ENCODE measurements at places on chromosomes 12 and 14.
A peak's percentile ranks its signal among the peaks of the same experiment; 100 is the strongest.

- DNase-seq: no peak
These were observed 5.8 kb downstream of the NFE2 start for GRCh38 chr12:54294953-54295566.

- peak; percentile 71 for DNase-seq
These were observed 2.5 kb downstream of the NUAK1 start for GRCh38 chr12:106136263-106136662.

GRCh38 chr14:95294834-95295599 is 24.7 kb downstream of the CLMN start:
- DNase-seq: no peak

- DNase-seq: no peak
These were observed 60.9 kb upstream of the FZD10 start for GRCh38 chr12:130101370-130101769.

GRCh38 chr12:111186347-111186746 is 182.5 kb downstream of the PHETA1 start:
- no peak for DNase-seq

DNA sequence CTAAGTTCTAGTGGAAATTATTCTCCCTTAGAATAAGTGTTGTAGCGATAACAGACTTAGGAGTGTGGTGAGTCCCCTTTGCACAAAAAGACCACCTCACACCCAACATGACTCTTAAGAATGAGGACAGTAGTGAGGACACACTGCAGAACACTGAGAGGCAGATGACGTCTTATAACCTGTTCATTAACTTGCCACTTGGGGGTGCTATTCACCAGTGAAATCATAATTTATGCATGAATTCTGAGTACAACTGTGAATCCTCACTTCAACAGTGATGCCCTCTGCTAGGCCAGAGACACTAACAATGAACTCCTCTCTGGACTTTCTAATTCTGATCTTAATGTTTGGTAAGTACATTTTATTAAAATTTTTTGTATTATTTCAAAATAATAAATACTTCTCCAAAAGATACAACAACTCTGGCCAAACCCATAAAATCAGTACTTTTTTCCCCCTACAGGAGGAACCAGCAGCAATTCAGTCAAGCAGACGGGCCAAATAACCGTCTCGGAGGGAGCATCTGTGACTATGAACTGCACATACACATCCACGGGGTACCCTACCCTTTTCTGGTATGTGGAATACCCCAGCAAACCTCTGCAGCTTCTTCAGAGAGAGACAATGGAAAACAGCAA is 274.7 kb downstream of the DAD1 start:
- DNase-seq: no peak

GRCh38 chr12:120539303-120539702 is 5.1 kb downstream of the RNF10 start:
- DNase-seq: no peak

DNA sequence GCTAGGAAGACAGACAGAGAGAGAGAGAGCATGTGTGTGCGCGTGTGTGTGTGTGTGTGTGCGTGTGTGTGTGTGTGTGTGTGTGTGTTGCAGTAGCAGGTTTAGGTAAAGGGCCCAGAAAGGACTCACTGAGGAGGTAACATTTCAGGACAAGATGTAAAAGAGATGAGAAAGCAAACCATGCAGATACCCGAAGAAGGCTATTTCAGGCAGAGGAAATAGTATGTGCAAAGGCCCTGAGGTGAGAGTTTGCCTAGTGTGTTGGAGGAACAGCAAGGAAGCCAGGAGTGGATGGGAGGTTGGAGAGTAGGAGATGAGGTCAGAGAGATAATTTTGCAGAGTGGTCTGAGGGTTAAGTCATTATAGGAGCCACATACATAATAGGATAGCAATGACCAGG is 754.3 kb upstream of the TBX3 start:
- no peak for DNase-seq

- DNase-seq: no peak
These were observed 67.9 kb downstream of the BMP4 start for GRCh38 chr14:53888535-53889386.

GRCh38 chr12:27575762-27576118 is 51.7 kb downstream of the PPFIBP1 start:
- no peak for DNase-seq

DNA sequence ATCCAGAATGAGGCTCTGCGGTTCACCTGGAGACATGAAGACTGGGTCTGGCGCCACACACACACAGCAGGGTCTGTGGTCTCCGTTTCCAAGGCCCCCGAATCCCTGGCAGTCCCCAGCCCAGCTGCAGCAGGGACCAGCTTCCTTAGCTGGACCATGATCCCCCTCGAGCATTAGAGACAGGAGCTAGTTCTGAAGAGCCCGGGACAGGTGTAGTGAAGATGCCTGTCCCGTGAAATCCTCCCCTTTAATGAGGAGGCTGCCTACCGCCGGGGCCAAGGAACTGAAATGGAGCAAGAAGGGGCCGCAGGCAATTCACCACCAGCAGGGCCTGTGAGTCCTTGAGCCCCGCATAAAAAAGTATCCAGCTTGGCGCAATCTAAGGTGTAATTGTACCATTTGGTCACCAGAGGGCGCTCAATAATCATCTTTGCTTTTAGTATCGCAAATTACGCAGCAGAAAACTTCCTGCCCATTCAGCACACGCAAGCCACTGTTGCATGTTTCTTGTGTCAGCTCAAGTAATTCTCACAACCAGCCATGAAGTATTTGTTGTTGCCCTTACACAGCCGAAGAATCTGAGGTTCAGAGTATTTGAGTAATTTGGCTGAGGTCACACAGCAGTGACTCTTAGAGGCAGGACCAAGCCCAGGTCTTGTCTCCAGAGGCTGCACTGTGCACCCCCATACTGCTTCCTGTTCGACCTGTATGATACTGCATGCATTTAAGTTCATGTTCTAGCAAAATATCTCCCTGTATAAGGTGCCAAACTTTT is 54.3 kb upstream of the PPP2R5C start:
- DNase-seq: peak; percentile 32

DNA sequence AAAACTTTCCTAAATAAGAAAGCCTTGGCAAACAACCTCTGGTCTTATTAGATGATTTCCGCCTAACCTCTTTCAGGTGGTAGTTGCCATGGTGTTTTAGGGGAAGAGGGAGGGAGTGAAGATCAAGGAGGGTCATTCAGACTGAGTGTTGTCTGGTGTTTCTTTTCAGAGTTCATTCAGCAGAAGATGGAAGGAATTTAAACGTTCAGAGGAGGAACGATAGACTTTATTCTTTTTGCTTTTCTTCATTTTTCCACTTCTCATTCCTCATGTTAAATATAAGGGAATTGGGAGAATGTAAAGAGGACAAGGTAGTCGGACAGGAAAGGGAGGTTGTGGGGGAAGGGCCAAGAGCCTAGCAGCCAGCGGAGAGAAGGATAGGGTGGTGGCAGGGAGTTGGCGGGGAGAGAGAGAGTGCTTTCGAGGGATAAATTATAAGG is 17.4 kb upstream of the SALL2 start:
- DNase-seq: no peak

GRCh38 chr14:79177106-79177505 is 1006.9 kb downstream of the NRXN3 start:
- DNase-seq: no peak

GRCh38 chr14:74695406-74695805 is 17.5 kb downstream of the AREL1 start:
- no peak for DNase-seq

DNA sequence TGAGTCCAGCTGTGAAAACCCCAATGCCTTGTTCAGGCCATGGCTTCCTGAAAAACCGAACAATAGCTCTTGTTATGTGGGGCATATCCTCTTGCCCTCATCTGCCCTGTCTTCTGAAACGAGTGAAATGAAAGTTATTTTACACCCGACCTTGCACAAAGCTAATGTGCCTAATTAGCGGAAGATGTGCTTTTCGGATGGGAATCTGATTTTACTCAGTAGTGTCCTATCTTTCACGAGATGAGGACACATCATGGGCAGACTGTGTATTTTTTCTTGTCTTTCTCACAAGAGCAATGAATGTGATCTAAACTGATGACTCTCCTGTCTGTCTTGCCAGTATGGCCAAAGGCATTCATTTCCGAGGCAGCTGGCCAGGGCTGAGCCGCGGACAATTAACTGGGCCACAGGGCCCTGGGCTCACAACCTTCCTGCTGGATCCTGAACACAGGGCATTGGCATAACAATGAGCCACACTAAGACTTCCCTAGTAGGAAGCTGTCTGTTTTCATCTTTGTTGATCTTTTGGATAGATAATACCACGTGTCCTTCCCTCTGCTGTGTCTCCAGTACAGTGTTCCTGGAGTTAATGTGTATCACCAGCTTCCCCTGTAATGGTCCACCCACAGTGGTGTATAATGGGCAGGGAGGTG is 86.0 kb upstream of the HIF1A start:
- DNase-seq: no peak

DNA sequence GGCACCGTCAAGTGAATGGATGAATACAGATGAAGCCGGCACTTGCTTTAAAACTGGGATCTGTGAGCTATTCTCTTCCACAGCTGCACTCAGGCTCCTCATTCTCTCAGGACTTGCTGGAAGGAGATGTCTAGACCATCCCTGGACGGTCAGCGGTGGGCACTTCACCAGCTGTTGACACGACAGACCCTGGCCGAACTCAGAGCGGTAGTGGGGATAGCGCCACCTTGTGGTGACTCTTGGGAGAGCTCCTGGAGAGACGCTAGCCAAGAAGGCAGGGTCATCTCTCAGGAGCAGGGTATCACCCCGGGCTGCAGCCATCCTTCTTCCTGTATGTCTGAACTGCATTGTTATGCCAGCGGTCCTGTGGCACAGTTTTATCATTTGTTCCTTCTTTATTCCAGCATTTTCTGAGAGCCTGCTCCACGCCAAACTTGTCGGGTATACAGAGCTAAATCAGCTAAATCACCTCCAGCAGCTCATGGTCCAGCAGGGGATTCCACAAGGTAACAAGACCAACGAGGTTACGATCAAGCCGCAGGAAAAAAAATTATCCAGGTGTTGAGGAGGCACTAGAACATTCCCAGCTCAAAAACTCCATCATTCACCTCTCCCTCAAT is 10.0 kb downstream of the WNT1 start:
- DNase-seq: peak; percentile 72

DNA sequence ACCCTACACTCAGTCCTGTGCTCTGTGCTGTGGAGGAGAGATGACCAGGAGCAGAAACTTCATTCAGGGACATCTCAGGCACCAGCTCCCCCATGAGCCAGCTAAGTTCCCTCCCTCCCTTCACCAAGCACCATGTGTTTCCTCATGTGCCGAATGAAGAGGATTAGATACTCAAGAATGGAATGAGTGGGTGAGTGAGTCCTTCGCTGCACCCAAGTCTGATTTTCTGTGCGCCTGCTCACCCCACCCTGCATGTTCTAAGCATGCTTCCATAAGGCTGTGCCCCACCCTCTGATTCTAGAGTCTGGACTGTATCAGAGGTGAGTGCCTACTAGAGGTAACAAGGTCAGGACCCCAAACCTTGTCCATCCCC is 12.1 kb downstream of the SERPINA5 start:
- DNase-seq: no peak

DNA sequence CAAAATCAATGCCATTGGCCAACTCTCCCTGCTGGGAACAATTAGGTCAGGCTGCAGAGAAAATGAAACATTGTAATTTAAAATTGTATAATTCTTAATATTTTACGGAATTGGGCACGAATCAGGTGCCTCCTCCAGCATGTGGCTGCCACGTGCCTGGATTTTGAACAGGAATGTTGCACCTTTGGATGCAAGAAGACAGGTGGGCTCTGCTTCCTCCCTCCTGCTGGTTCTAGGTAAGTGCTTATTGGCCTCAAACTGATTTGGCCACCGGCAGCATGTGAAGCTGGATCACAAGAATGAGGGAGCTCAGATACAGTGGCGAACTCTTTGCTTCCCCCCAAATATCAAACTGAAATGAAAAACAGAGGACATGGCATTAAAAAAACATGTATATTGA is 1559.9 kb upstream of the FLRT2 start:
- no peak for DNase-seq

DNA sequence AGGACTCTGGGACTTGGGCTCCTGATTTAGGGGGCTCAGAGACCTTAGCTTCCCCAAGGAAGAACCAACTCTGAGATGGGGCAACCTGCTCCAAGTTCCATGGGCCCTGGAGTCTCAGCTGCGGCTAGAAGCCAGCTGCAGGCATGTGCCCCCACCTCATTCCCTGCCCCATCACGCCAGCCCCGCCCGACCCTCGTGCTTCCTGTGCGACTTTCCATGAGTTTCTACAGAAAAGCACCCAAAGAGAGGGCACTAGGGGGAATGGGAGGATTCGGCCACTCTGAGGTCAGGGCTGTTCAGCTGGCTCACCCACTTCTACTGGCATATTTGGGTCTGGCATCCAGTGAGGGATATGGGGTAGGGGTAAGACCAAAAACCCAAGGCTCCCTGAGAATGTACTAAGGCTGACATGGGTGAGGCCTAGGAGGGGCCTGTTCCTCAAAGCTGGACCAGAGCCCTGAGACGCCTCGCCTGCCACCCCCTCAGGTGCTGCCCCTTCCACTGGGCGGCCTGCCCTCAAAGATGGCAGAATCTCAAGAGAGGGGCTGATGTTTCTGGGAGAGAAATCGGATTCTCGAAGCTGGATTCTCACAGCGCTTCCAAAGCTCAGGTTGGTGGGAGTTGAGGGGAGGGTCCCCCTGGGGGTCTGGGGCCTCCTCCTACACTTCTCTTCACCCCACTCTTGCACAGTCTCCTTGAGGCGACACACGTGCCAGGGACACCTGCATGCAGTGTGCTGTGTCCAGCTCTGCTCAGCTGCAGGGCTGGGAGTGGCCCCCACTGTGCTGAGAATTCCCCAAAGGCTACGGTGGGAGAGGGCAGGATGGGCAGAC is 22.1 kb downstream of the FAIM2 start:
- no peak for DNase-seq

DNA sequence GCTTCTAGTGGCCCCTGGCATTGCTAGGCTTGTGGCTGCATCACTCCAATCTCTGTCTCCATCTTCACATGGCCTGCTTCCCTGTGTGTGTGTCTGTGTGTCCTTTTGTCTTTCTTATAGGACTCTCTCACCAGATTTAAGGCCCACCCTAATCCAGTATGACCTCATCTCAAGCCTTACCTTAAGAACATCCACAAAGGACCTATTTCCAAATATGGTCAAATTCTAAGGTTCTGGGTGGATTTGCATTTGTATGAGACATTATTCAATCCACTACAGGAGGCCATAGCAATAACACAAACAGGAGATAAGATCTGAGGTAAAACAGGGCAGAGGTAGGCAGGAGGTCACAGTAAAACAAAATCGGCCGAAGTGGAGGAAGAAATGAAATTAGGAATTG is 375.9 kb downstream of the BTG1 start:
- no peak for DNase-seq

DNA sequence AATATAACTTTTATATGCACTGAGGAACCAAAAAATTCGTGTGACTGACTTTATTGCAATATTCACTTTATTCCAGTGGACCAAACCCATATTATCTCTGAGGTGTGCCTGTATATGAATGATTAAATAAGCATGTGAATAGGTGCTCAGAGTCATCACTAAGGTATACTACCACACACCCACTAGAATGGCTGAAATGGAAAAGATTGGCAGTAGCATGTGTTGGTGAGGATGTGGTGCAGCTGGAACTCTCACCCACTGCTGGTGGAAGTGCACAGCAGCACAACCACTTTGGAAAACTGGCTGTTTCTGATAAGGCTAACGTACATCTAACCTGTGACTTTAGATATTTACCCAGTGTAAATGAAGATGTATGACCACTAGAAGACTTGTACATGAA is 36.8 kb downstream of the GOLGA5 start:
- no peak for DNase-seq

- DNase-seq: no peak
These were observed 6.1 kb downstream of the METTL3 start for GRCh38 chr14:21505012-21505553.
